HepG2 (cell line): ENCODE measurements at places on chromosomes 6 and 20. TPM values are rescaled to one million over a fixed set of nuclear protein-coding genes. Genes with fewer than 3 reads are reported as not detected.

GRCh38 chr6:138347864-138348263 is 29.8 kb upstream of the SMIM28 start:
- DNase-seq: no peak
- H3K27ac ChIP-seq: no peak overlapping the region
- no peaks in the 10 kb centered on the region for H3K4me1 ChIP-seq

DNA sequence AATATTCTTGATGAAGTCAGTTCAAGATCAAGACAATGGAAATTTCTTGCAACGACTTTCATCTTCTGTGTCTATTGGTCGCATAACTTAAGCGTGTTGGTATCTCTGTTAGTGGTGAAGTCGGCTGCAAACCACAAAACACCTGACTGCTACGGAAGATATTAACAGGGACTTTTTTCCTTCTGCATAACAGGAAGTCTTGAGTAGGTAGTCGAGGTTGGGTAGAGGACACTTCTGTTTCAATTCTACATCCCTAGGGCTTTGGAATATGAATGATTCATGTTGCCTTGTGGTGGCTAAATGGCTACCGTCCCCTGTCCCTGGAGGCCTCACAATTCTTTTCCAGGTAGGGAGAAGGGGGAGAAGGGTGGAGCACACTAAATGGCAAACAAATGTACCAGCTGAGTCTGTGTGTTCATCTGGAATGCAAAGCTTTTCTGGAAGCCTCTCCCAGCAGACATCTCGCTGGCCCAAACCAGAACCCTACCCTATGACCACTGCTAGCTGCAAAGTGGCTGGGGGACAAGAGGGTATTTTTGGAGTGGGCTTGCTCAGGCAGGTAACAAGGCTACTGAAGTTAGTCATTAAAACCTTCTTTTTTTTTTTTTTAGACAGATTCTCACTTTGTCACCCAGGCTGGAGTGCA is 34.6 kb upstream of the NKX2-2 start:
- H3K36me3 ChIP-seq: no peaks in the 10 kb centered on the region
- no peak for DNase-seq
- no peaks in the 10 kb centered on the region for H3K4me1 ChIP-seq

Gene LY6G6D
- not detected in 2 replicates for polyA plus RNA-seq

- no peaks in the 10 kb centered on the region for H3K27me3 ChIP-seq
- H3K4me3 ChIP-seq: no peak overlapping the region
- no peaks in the 10 kb centered on the region for H3K4me1 ChIP-seq
- no peak overlapping the region for H3K27ac ChIP-seq
- DNase-seq: no peak
Observed at GRCh38 chr20:54711071-54711470, 235.7 kb downstream of the DOK5 start.

GRCh38 chr20:58473453-58474425 is 41.5 kb downstream of the APCDD1L start:
- peaks cover 26% of the 10 kb centered on the region for H3K27me3 ChIP-seq
- no peaks in the 10 kb centered on the region for H3K4me1 ChIP-seq
- H3K4me3 ChIP-seq: no peak overlapping the region
- no peaks in the 10 kb centered on the region for H3K36me3 ChIP-seq
- no peak overlapping the region for H3K27ac ChIP-seq

DNA sequence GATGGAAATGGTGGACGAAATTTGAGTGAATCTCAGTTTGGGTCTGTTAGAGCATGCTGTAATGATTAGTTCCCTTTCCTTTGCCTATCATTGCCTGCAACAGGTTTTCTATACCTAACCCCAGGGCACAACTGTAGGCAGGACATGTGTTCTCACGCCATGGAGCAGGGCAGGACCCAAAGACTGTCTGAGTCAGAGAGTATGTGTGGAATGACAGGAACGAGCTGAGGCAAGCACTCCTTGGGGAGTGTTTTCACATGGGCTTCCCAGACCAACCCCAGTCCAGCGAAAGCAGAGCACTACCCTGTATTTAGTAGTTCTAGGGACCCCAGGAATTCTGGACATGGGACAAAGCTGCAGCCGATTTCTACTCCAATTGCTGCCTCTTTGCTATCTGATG is 234.2 kb downstream of the HACE1 start:
- H3K4me1 ChIP-seq: no peaks in the 10 kb centered on the region

Gene SLC22A7
- 5.3 and 12.3 TPM in 2 replicates for polyA plus RNA-seq

DNA sequence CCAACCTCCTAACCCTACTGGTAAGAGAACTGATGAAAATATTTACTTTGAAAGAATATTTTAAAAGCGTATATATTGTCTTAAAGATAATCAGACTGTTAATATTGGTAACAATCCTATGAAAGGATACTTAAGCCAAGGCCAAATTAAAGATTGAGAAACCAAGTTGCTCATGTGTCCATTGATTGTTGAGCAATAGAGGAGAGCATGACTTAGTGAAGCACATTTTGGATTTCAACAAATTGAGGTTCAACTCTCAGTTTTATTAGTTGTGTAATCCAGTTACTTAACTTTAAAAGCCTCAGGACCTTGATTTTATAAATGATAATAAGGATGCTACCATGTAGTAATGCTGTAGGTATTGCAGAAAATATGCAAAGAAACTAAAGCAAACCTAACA is 56.8 kb downstream of the PRL start:
- H3K36me3 ChIP-seq: no peaks in the 10 kb centered on the region
- DNase-seq: no peak
- H3K27me3 ChIP-seq: no peaks in the 10 kb centered on the region
- no peak overlapping the region for H3K27ac ChIP-seq
- H3K4me3 ChIP-seq: no peak overlapping the region

Gene ROS1
- polyA plus RNA-seq: not detected in 2 replicates

Gene NMBR
- polyA plus RNA-seq: not detected in 2 replicates

Gene RBPJL
- not detected in 2 replicates for polyA plus RNA-seq

DNA sequence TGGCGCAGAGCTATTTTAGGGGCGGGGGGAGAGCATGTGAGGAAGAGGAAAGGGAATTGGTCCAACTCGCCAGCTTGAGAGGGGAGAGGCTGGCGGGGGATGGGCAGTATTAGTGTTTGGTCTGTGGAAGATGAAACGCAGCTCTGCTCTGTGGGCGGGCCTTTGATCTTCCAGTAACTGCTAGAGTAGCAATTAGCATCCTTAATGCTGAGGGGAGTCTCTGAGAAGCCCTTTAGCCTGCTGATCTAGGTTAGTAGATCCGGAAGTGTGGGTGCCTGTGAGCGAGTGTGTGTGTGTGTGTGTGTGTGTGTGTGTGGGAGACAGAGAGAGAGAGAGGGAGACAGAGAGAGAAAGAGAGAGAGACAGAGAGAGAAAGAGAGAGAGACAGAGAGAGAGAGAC is 117.2 kb upstream of the BACH2 start:
- H3K27ac ChIP-seq: no peak overlapping the region
- H3K27me3 ChIP-seq: peaks cover 5% of the 10 kb centered on the region; the same call in 1 of the 3 replicates
- DNase-seq: no peak

GRCh38 chr20:34772437-34772836 is 53.0 kb downstream of the NCOA6 start:
- H3K27ac ChIP-seq: no peak overlapping the region
- peaks cover 31% of the 10 kb centered on the region for H3K36me3 ChIP-seq
- H3K27me3 ChIP-seq: no peaks in the 10 kb centered on the region
- no peak overlapping the region for H3K4me3 ChIP-seq
- H3K4me1 ChIP-seq: no peaks in the 10 kb centered on the region
- no peak for DNase-seq

Gene MRPS26
- 89.8 and 96.6 TPM in 2 replicates for polyA plus RNA-seq

Gene RIPOR2
- 0.05 and 0.16 TPM in 2 replicates for polyA plus RNA-seq

DNA sequence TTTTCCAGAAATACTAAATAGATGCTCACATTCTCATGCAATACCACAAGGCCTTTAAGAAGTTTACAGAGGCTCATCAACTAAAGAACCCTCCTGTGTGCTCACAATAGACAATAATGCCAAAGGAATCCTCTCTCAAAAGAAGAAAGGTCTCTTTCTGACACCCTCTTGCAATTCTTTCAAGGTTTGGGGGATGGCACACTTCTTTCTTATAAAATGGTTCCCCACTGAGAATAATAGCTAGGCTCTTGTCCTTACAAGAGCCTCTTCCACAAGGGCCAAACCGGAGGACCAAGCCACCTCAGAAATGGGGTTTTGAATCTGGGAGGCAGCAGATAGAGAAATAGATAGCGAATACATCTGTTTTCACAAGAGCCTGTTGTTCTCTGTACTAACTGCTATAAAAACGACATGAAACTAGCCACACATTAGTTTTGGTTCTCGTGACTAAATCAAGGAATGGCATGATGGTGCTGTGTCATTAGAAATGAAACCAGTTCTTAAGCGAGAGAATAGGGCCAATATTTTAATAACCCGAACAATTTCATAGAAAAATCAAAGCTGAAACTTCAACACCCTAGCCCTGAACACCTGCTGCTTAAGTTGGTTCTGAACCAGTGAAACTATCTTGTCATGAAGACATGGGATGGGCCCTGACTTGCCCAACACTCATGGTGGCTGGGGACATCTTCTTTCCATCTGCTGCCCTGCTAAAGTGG is 81.1 kb downstream of the PRDM1 start:
- no peaks in the 10 kb centered on the region; the same call in 2 of the 3 replicates for H3K27me3 ChIP-seq
- peaks cover 24% of the 10 kb centered on the region for H3K4me1 ChIP-seq
- DNase-seq: no peak
- H3K27ac ChIP-seq: no peak overlapping the region

- H3K27me3 ChIP-seq: no peaks in the 10 kb centered on the region
- no peak overlapping the region for H3K4me3 ChIP-seq
- no peaks in the 10 kb centered on the region for H3K36me3 ChIP-seq
- DNase-seq: no peak
Observed at GRCh38 chr6:161796681-161797080, 522.8 kb upstream of the AGPAT4 start.

- no peaks in the 10 kb centered on the region for H3K27me3 ChIP-seq
- H3K4me1 ChIP-seq: no peaks in the 10 kb centered on the region
Observed at GRCh38 chr6:93327857-93328256, 91.5 kb downstream of the EPHA7 start.

Gene BMP7
- not detected in 2 replicates for polyA plus RNA-seq

Gene GRM1
- polyA plus RNA-seq: not detected in 2 replicates

Gene MCHR2
- polyA plus RNA-seq: not detected in 2 replicates

Gene SYNCRIP
- polyA plus RNA-seq: 6.8 and 8.1 TPM in 2 replicates

DNA sequence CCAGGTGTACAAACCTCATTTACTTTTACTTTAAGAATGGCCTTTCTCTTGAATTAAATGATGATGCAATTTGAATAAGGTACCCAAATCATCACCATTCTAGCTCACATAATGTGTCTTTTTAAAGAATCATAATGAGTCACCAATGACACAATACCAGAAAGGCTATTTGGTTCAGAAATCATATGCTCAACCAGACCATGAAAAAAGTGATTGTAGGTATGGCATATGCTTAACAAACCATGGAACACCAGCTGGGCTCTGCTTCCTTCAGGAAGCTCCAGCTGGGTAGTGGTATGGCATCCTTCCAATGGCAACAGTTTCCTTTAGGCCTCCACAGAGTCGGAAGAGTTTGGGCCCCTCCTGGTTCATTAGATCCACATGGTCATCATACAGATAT is 128.2 kb downstream of the FRK start:
- peaks cover 5% of the 10 kb centered on the region; the same call in 1 of the 2 replicates for H3K4me1 ChIP-seq
- no peaks in the 10 kb centered on the region for H3K36me3 ChIP-seq
- no peak for DNase-seq
